Stimulated activated CD8-positive, alpha-beta memory T cell treated with anti-CD3 and anti-CD28 coated beads, Interleukin-4, amount 100 ng/mL, for 1 hour (primary cell): ENCODE measurements at places on chromosomes 16 and 17.

- no peak for DNase-seq
Observed at GRCh38 chr16:2710711-2711231, 9.3 kb downstream of the PRSS27 start.

DNA sequence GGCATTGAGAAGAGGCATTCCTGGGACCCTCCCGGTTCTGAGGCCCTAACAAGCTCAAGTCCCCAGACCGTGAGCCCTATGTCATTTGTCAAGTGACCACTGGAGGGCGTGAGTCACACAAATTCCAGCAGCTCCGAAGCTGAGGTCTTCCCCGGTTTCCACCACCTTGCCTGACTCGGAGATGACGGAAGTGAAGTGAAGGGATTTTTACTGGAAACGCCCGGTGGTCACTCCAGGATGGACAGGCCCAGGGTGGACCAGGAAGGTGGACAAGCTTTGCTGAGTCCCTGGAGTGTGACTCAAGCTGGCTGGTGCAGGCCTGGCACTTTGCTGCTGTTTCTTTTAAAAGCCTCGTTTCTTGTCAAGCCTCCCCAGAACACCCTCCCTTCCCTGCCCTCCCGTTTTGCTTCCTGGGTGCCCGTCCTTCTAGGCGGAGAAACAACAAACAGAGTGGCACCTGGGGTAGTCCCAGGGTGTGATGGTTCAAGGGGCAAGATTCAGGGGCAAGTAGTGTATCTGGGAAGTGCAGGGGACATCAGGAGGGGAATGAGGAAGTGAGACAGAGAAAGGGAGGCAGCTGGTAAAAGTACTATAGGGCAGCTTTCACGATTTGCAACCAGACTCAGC, 5.3 kb upstream of the NOS2 start:
- peak; percentile 61 for DNase-seq

GRCh38 chr16:59193637-59194036, 459.5 kb upstream of the GOT2 start:
- no peak for DNase-seq

DNA sequence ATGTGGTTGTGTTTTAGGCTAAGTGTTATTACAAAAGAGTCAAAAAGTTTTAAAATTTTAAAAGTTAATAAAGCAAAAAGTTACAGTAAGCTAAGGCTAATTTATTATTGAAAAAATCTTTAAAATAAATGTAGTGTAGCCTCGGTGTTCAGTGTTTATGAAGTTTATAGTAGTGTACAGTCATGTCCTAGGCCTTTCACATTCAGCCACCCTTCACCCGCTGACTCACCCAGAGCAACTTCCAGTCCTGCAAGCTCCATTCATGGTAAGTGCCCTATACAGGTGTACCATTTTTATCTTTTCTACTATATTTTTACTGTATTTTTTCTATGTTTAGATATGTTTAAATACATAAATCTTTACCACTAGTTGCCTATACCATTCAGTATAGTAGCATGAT, 98.5 kb upstream of the RPRML start:
- no peak for DNase-seq

DNA sequence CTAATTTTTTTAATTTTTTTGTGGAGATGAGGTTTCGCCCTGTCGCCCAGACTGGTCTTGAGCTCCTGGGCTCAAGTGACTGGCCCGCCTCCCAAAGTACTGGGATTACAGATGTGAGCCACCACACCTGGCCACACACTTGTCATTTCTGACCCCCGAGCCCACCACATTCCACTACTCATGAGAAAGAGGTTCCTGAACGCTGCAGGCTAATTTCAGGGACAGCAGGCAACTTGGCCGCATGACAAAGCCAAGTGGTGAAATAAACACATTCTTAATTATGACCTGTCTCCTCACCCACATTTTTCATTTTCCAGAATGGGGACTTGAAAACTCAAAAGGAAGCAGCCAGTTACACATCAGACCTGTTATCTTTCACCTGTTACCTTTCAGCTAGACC, 114.5 kb downstream of the ABCC6 start:
- DNase-seq, result no peak

- DNase-seq, result no peak
Observed at GRCh38 chr16:21937336-21937829, 15.8 kb upstream of the UQCRC2 start.

- no peak for DNase-seq
Observed at GRCh38 chr16:10504404-10504885, 76.0 kb downstream of the EMP2 start.

DNA sequence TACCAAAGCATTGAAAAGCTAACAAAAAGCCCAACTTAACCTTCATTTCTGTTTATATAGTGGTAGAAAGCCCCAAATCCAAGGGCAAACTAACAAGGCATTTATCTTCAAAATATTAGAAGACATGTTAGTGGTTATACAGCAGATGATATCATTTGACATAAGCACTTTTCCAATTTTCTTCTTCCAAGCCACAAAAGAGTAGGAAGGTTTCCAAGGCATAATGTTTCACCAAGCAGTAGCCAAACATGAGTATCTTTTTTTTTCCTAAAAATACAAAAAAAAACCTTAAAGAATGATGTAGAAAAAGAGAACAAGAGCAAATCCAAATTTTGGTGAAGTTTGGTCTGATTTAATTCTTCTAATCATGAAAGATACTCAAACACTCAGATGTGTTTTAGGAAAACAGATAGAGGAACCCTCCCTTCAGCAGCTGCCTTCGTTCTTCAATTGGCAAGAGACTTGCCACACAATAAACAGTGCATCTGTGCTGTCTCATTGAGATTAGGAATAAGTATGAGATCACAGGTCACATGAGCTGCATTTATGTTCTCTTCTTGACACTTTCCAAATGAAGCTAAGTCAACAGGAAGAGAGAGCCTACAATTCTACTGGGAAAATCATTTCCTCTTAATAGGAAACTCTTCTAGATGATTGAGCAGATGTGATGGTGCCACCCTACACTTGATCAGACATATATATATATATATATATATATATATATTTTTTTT, 106.7 kb downstream of the TTC19 start:
- DNase-seq, result no peak

- no peak for DNase-seq
Observed at GRCh38 chr17:9472094-9472493, 103.5 kb downstream of the STX8 start.

DNA sequence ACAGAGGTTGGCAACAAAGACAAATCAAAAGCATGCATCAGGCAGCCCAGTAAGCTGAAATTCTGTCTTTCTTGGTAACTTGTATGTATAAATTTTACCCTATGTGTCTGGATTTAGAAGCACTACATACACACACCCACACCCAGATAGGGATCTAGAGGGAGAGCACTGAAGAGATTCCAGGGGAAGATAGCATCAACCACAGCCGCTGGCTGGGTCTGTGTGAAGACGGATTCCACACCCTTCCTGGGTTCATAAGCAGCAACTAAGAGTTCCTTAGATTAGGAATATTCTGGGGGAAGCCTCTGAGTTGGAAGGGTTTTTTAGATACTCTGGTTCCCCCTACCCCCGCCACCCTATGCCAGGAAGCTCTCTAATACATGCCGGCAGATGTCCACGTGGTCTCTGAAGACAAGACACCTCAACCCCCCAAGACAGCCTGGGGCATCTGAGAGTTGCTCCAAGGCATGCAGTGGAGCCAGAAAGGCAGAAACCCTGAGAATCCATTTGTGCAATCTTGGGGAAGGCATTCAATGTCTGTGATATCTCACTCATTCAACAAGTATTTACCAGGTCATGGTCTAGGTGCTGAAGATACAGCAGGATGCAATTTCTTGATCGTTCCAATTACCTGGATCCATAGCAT, 86.4 kb downstream of the NOG start:
- DNase-seq, result no peak
